Tibial nerve (tissue), 4 donors: ENCODE measurements at places on chromosomes 16 and 17. TPM values are rescaled to one million over a fixed set of nuclear protein-coding genes. Genes with fewer than 3 reads are reported as not detected.

RTN4RL1 gene
- total RNA-seq, result 12.6 TPM

NPIPB5 gene
- 555 TPM for total RNA-seq

HSF5 gene
- not detected for total RNA-seq

TBC1D3E gene
- not detected for total RNA-seq

CACNA1G gene
- 0.21 TPM for total RNA-seq

NT5M gene
- total RNA-seq, result 7.3 TPM

SULT1A3 gene
- total RNA-seq, result 40.6 TPM

CSF3 gene
- not detected for total RNA-seq

TBX2 gene
- total RNA-seq, result 29.2 TPM

HS3ST3B1 gene
- 0.39 TPM for total RNA-seq

NPIPB9 gene
- total RNA-seq, result 15.9 TPM

IL17C gene
- not detected for total RNA-seq

KRTAP4-5 gene
- total RNA-seq, result not detected

DNA sequence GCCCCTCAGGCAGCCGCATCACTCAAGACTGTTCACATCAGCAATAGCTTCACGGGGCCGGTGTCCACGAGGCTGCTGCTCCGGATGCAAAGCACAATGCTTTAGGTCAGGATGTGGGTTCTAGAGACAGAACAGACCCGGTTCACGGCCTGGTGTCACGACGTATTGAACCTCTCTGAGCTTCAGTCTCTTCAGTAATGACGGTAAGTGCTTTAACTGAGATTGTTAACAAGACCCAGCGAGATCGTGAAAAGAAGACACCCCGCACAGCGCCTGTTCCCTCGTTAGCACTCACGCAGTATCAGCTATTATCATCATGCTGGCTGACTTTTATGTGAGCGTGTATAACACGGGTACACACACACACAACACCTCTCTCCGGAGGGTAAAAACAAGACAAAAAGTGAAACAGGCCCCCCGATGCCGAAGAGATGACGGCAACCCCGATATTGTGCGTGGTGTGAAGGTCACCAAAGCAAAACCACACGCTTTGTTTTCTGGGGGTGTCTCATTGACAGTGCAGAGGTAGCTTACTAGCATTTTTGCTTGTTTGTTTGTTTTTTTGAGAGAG, 21.4 kb upstream of the ABR start:
- DNase-seq, result no peak
- H3K27ac ChIP-seq, result no peak overlapping the region
- no peaks in the 10 kb centered on the region for H3K36me3 ChIP-seq
- H3K27me3 ChIP-seq, result no peaks in the 10 kb centered on the region
- peaks cover 4% of the 10 kb centered on the region for H3K4me1 ChIP-seq

- no peak overlapping the region for H3K4me3 ChIP-seq
- H3K36me3 ChIP-seq, result no peaks in the 10 kb centered on the region
- no peaks in the 10 kb centered on the region for H3K27me3 ChIP-seq
- no peak for DNase-seq
These were observed 60.6 kb downstream of the NT5M start for GRCh38 chr17:17363638-17364337.

- H3K36me3 ChIP-seq, result no peaks in the 10 kb centered on the region
- peak overlapping the region; percentile 93 for H3K27ac ChIP-seq
- H3K4me3 ChIP-seq, result peak overlapping the region; percentile 94
These were observed 999 bp downstream of the CMC2 start for GRCh38 chr16:81005610-81006161.

DNA sequence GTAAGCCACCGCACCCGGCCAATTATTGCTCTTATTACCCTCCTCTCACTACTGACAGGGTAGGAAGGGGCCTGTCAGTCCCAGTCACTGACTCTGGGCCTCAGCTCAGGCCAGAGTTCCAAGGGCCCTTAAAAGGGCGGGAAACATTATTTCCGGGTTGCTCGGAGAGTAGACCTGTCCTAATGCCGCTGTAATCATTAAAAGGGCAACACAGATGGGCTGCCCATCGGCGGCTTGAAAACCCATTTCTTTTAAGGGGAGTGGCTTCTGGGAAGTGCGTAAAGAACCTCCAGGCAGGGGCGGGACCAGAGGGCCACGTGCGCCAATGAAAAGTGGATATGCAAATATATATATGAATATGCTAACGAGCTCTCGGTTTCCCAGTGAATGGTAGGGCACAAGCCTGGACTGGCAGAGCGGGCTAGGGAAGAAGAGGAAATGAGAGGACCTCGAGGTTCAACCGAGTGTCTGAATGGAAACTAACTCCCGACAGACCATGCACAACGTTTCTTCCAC, 26.6 kb downstream of the PIPOX start:
- peaks cover 5% of the 10 kb centered on the region for H3K4me1 ChIP-seq
- DNase-seq, result no peak
- H3K4me3 ChIP-seq, result no peak overlapping the region
- no peaks in the 10 kb centered on the region for H3K27me3 ChIP-seq
- no peaks in the 10 kb centered on the region for H3K36me3 ChIP-seq

DNA sequence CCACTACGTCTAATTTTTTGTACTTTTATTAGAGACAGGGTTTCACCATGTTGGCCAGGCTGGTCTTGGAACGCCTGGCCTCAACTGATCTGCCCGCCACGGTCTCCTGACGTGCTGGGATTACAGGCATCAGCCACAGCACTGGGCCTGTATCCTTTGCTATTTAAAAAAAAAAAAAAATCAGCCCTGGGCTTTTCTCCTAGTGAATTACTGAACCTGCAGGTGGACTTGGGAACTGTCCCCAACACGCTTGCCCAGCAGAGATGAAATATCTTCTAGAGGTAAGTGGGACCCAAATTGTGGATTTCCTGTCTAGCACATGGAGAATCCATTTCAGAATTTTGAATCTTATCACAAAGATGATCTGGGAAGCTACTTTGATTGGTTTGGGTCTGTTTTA, 14.8 kb downstream of the CNOT1 start:
- H3K4me3 ChIP-seq, result no peak overlapping the region
- H3K36me3 ChIP-seq, result peaks cover 46% of the 10 kb centered on the region
- no peak for DNase-seq

- H3K4me3 ChIP-seq, result no peak overlapping the region
- no peaks in the 10 kb centered on the region for H3K27me3 ChIP-seq
- no peak for DNase-seq
These were observed 38.9 kb upstream of the C1QL1 start for GRCh38 chr17:45006927-45007461.

DNA sequence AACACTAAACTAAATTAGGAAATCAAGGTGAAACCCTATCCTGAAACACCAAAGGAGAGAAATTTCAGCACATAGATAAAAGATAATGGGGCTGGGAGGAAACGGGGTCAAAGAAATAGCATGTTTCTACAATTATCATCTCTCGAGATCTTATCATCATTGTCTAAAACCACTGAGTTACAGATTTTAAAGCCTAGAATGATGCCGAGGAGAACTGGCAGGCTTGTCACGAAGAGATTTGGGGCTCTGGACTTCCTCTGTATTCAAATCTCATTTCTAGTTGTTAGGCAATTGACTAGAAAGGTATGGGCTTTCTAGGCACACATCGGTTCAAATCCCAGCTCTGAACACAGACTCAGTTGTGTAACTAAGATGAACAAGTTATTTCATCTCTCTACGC, 9.3 kb downstream of the PDZD9 start:
- no peak for DNase-seq
- H3K27me3 ChIP-seq, result no peaks in the 10 kb centered on the region
- H3K4me1 ChIP-seq, result no peaks in the 10 kb centered on the region
- no peak overlapping the region for H3K27ac ChIP-seq
- no peaks in the 10 kb centered on the region for H3K36me3 ChIP-seq
- no peak overlapping the region for H3K4me3 ChIP-seq

DNA sequence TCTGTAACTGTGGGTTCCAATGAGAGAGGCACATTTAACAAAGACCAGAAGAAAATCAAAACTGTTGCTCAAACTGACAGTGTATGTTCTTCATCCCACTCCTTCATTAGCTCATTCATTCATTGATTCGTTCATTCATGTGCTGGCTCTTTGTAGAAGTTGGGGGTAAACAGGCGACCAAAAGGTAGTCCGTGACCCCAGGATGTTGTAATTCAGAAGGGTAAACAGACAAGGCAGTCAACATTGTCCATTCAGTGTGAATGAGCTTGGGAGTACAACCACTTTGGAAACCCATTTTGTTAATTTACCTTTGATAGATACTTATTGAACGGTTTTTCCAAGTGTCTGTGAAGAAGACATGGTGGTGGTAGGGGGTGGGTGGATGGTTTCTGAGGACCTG, 26.1 kb downstream of the CDH13 start:
- H3K4me3 ChIP-seq, result no peak overlapping the region
- H3K27me3 ChIP-seq, result no peaks in the 10 kb centered on the region
- DNase-seq, result no peak
- H3K4me1 ChIP-seq, result no peaks in the 10 kb centered on the region

DNA sequence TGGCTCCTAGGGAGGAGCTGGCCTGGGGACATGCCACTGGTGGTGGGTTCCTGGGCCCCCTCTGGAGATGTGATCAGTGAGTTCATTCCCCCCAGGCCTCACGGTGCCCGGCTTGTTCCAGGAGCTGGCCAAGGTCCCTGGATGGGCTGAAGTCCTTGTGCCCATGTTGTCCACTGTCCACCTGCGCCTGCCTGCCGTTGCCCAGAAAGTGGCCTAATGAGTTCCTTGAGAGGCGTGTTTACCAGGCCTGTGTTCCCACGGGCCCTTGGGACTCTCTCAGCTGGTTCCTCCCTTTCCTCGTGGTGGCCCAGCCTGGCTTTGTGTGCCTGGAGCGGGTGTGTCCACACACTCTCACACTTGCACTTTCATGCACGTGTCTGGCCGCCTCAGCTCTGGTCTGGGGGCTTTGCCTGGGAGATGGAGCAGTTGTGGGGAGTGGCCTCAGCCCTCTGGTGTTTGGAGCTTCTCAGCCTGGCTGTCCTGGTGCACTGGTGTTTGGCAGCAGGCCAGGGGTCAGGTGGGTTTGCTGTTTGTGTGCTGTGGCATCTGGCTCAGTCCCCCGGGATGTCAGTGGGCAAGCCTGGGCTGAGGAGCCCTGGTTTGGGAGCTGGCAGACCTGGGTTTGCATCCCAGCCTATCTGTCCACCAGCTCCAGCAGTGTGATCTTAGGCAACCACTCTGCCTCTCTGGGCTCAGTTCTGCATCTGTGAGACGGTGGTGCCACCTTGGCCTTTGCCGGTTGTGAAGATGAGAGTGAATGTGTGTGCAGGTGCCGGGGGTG, 18.0 kb downstream of the ADCY7 start:
- H3K27me3 ChIP-seq, result no peaks in the 10 kb centered on the region
- H3K27ac ChIP-seq, result no peak overlapping the region

DNA sequence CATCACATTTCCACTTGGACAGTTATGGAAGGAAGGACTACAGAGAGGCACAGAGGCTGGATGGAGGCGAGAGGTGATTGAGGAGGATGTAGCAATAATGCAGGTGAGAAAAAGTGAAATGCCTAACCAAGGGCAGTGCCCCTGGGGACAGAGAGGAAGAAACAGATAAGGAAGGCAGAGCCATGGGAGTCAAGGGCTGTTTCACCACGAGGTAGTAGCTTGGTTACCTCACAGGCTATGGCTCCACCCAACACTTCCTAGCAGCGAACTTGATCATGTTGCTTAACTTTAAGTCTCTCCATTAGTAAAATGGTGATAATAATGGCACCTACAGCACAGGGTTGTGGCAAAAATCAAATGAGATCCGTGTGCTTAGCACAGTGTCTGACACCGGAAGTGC, 83.9 kb downstream of the YPEL2 start:
- H3K4me3 ChIP-seq, result no peak overlapping the region
- no peaks in the 10 kb centered on the region for H3K27me3 ChIP-seq
- no peaks in the 10 kb centered on the region for H3K4me1 ChIP-seq
- DNase-seq, result no peak
- no peak overlapping the region for H3K27ac ChIP-seq
- peaks cover 2% of the 10 kb centered on the region for H3K36me3 ChIP-seq

- no peaks in the 10 kb centered on the region for H3K27me3 ChIP-seq
- H3K27ac ChIP-seq, result peak overlapping the region; percentile 85
- H3K36me3 ChIP-seq, result no peaks in the 10 kb centered on the region
- no peak overlapping the region for H3K4me3 ChIP-seq
- DNase-seq, result no peak
These were observed 41.5 kb upstream of the TEKT3 start for GRCh38 chr17:15382914-15383313.

GRCh38 chr17:44152875-44153274, 11.1 kb downstream of the HROB start:
- H3K4me3 ChIP-seq, result no peak overlapping the region
- no peaks in the 10 kb centered on the region for H3K36me3 ChIP-seq
- no peak overlapping the region for H3K27ac ChIP-seq
- H3K4me1 ChIP-seq, result no peaks in the 10 kb centered on the region
- no peak for DNase-seq

GRCh38 chr17:74192950-74193781, 10.3 kb upstream of the RPL38 start:
- DNase-seq, result peak; percentile 48
- no peaks in the 10 kb centered on the region for H3K4me1 ChIP-seq
- no peak overlapping the region for H3K4me3 ChIP-seq
- no peaks in the 10 kb centered on the region for H3K36me3 ChIP-seq

- no peaks in the 10 kb centered on the region for H3K36me3 ChIP-seq
- peaks cover 36% of the 10 kb centered on the region for H3K4me1 ChIP-seq
- peak overlapping the region; percentile 97 for H3K27ac ChIP-seq
- H3K27me3 ChIP-seq, result no peaks in the 10 kb centered on the region
These were observed 11.0 kb downstream of the HEXIM2 start for GRCh38 chr17:45172541-45173286.

- no peak overlapping the region for H3K4me3 ChIP-seq
- no peaks in the 10 kb centered on the region for H3K27me3 ChIP-seq
- no peaks in the 10 kb centered on the region for H3K36me3 ChIP-seq
- no peak for DNase-seq
- H3K27ac ChIP-seq, result no peak overlapping the region
These were observed 5.5 kb upstream of the ERAL1 start for GRCh38 chr17:28849281-28849680.

GRCh38 chr17:57868007-57868909, 18.4 kb upstream of the MRPS23 start:
- H3K4me3 ChIP-seq, result no peak overlapping the region
- no peaks in the 10 kb centered on the region for H3K36me3 ChIP-seq
- H3K27ac ChIP-seq, result peak overlapping the region; percentile 75
- no peaks in the 10 kb centered on the region for H3K27me3 ChIP-seq

- no peaks in the 10 kb centered on the region for H3K4me1 ChIP-seq
- H3K27me3 ChIP-seq, result no peaks in the 10 kb centered on the region
- no peak overlapping the region for H3K27ac ChIP-seq
These were observed 2.1 kb upstream of the FBXO47 start for GRCh38 chr17:38969281-38969680.

GRCh38 chr16:14199624-14200023, 128.5 kb downstream of the MRTFB start:
- no peaks in the 10 kb centered on the region for H3K4me1 ChIP-seq
- H3K27ac ChIP-seq, result no peak overlapping the region

DNA sequence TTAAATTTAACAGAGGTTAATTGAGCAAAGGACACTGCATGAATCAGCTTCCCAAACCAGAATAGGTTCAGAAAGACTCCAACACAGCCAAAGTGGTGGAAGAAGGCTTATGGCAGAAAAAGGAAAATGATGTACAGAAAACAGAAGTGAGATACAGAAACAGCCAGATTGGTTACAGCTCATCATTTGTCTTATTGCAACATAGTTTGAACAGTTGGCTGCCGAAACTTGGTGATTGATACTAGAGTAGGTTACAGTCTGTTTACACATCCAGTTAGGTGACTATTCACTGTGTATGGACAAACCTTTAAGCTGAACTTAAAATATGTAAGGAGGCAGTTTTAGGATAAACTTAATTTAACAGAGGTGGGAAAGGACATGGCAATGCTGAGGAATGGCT, 18.3 kb downstream of the TMEM100 start:
- no peaks in the 10 kb centered on the region for H3K36me3 ChIP-seq
- H3K4me3 ChIP-seq, result no peak overlapping the region
- no peaks in the 10 kb centered on the region for H3K4me1 ChIP-seq
- H3K27me3 ChIP-seq, result no peaks in the 10 kb centered on the region
- no peak overlapping the region for H3K27ac ChIP-seq
